ENCODE measurements at places on chromosomes 6 and 20. TPM values are rescaled to one million over a fixed set of nuclear protein-coding genes. Genes with fewer than 3 reads are reported as not detected.

XKR7 gene
- total RNA-seq: 3.1 TPM

COL20A1 gene
- 0.44 TPM for total RNA-seq

DNA sequence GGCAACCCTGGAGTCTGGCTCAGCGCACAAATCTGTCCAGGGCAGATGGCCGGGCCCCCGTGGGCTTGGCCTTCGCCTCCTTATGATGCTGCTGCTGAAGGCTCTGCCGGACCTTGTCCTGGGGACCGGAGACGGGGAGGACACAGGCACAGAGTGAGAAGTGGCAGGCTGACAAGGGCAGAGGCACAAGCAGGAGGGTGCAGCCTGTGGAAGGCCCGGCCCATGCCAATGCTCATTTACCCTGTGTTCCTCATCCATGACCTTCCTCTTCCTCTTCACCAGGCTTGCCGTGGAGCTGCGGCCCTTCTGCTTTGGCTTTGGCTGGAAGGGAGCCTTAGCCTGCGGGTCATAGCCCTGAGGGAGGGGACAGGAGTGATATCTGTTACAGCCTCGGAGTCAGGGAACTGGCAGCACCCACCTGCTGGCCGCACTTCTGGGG lies 2.4 kb downstream of the B3GALT4 start:
- DNase-seq: no peak
- H3K4me3 ChIP-seq: no peak overlapping the region
- H3K36me3 ChIP-seq: peaks cover 59% of the 10 kb centered on the region
- no peaks in the 10 kb centered on the region for H3K4me1 ChIP-seq
- no peak overlapping the region for H3K27ac ChIP-seq
- no peaks in the 10 kb centered on the region for H3K27me3 ChIP-seq

- no peak overlapping the region for H3K27ac ChIP-seq
- DNase-seq: no peak
- H3K36me3 ChIP-seq: no peaks in the 10 kb centered on the region
- H3K27me3 ChIP-seq: peaks cover 14% of the 10 kb centered on the region
- H3K4me1 ChIP-seq: peaks cover 3% of the 10 kb centered on the region
- H3K4me3 ChIP-seq: no peak overlapping the region
Measured at GRCh38 chr6:155147958-155148663, 115.7 kb upstream of the CLDN20 start.

NKX2-2 gene
- 0.46 TPM for total RNA-seq

DNA sequence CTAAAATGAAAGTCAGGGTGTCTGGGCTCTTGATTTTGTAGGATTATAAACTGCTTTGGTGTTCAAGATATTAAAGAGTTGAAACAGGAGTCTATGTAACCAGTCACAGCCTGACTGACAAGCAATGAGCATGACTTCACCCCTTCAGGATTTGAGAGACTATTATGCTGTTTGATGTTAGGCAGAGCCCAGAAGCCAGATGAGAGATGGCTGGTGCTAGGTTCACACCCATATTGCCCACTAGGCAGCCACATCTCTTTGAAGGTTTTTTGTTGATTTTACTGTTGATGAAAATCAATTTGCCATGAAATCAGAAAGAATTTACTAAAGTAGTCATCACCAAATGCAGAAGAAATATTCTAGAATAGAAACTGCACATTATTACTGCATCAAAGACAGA lies 243.6 kb downstream of the KHDRBS2 start:
- no peak for DNase-seq
- no peaks in the 10 kb centered on the region for H3K36me3 ChIP-seq
- no peaks in the 10 kb centered on the region for H3K27me3 ChIP-seq
- H3K27ac ChIP-seq: no peak overlapping the region
- no peak overlapping the region for H3K4me3 ChIP-seq

DNA sequence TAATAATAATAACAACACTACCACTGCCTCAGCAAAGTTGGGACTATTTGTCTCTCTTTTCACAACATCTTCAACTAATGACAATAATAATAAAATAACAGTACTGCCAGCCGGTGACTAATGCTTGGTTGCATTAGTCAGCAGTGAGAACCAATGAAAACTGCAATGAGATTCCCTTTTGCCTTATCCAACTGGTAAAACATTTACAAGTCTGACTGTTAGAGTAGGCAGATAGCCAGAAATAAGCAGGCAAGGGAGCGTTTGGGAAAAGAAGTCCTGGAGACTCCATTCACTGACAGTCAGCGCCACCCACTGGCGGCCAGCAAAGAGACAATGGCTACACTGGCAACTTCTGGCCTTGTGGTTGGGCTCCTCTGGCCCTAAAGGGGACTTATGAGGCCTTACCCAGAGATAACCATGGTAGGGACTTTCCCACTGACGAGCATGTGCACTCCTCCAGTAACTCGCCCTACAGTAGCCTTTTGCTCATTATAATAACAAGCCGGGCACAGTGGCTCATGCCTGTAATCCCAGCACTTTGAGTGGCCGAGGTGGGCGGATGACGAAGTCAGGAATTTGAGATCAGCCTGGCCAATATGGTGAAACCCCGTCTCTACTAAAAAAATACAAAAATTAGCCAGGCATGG lies 3.4 kb upstream of the NSFL1C start:
- DNase-seq: peak; percentile 95
- peaks cover 3% of the 10 kb centered on the region for H3K36me3 ChIP-seq
- H3K27ac ChIP-seq: no peak overlapping the region

- H3K27ac ChIP-seq: no peak overlapping the region
- peaks cover 7% of the 10 kb centered on the region for H3K4me1 ChIP-seq
- no peaks in the 10 kb centered on the region for H3K36me3 ChIP-seq
- DNase-seq: peak; percentile 35
Measured at GRCh38 chr20:40807821-40808170, 118.8 kb upstream of the MAFB start.

LY6G5C gene
- 2.0 TPM for total RNA-seq

DNA sequence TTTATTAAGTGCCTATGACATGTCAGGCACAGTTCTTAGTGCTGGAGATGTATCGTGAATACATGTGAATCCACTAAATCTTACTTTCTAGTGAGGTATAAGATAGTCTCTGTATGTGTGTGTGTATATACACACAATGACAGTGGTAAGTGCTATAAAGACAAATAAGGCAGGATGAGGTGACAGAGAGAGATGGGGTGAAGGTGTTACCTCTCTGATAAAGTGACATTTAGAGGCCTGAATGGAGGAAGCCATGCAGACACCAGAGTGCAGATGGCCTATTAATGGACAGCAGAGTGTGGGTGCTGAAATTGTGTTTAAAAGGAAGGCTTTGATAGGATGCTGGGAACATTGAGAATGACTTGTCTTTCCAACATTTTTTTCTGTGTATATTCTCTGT lies 454.3 kb downstream of the CDC5L start:
- H3K27me3 ChIP-seq: no peaks in the 10 kb centered on the region
- no peak overlapping the region for H3K27ac ChIP-seq
- no peak overlapping the region for H3K4me3 ChIP-seq

DNA sequence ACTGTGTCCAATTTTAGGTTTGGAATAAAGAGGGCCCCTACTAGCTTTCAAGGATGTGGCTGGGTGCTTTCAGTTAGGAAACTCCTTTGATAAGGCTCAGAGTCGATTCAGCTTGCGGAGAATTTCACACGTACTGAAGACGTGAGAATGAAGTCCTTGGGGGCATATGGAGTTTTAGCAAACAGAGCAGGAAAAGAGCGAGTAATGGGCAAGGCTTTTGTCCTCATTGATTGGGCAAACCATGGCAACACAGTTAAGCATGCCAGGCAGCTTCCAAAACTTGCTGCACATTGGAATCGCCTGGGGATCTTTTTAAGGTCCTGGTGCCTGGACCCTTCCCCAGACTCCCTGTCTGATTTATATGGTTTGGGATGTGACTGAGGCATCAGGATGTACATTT lies 29.2 kb downstream of the ISM1 start:
- H3K27me3 ChIP-seq: no peaks in the 10 kb centered on the region
- peaks cover 2% of the 10 kb centered on the region for H3K4me1 ChIP-seq
- no peaks in the 10 kb centered on the region for H3K36me3 ChIP-seq
- no peak overlapping the region for H3K27ac ChIP-seq

KHDC1L gene
- not detected for total RNA-seq

TMC2 gene
- not detected for total RNA-seq

DNA sequence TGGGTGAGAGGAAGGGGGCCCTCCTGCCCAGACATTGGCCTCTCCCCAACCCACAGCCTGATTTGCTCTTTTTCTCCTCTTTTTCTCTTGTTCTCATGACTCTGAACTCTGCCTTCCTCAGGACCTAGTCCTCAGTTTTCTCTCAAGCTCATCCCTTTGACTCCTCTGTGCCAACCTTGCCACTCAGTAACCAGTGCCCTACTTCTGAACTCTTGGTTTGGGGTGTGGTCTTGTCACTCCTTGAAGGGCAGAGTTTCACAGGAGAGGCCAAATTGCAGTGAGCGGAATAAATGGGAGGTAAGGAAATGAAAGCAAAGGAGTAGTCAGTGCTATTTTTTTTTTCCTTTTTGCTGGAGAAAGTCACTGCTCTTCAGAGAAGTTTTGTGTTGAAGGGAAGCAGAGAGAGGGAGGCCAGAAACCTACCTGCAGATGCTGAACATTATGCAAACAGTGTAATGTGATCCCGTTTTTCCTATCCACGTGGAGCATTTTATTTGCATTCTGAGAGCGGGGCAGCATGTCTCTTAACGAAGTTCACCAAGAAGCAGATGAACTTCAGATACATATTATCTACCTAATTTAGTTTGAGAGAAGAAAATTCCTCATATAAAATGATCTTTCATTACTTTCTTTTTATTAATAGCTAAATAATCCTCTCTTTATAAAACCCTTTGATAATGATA lies 26.9 kb downstream of the CFAP61 start:
- DNase-seq: no peak
- no peaks in the 10 kb centered on the region for H3K36me3 ChIP-seq
- no peak overlapping the region for H3K4me3 ChIP-seq
- H3K4me1 ChIP-seq: no peaks in the 10 kb centered on the region
- H3K27ac ChIP-seq: no peak overlapping the region

GRCh38 chr6:166277892-166278578 lies 30.2 kb downstream of the PRR18 start:
- no peaks in the 10 kb centered on the region for H3K27me3 ChIP-seq
- DNase-seq: no peak
- H3K27ac ChIP-seq: no peak overlapping the region
- no peaks in the 10 kb centered on the region for H3K4me1 ChIP-seq

DNA sequence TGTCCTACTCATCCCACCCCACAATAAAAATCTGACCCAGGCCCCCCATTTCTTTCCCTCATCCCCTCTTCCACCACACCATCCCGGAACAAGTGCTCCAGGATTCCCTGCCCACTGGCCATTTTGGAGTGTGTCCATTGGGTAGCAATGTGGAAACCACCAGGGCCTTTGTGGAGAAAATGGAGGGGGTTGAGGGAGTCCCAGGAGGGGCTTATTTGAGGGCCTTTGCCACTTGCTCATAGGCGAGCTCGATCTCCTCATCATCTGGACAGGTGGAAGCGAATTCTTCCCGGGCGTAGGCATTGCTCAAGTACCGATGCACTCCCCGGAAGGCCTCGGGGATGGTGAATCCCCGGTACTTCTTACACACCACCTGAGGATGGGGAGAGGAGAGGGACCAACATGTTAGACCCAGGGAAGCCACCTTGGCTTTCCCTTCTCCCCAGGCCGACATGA lies 1.6 kb upstream of the DDAH2 start:
- H3K4me3 ChIP-seq: peak overlapping the region; percentile 88
- peaks cover 73% of the 10 kb centered on the region for H3K36me3 ChIP-seq
- H3K4me1 ChIP-seq: peaks cover 5% of the 10 kb centered on the region
- H3K27me3 ChIP-seq: no peaks in the 10 kb centered on the region

- no peak for DNase-seq
- no peaks in the 10 kb centered on the region for H3K36me3 ChIP-seq
- no peaks in the 10 kb centered on the region for H3K4me1 ChIP-seq
- H3K4me3 ChIP-seq: no peak overlapping the region
- H3K27me3 ChIP-seq: peaks cover 7% of the 10 kb centered on the region
Measured at GRCh38 chr6:170176898-170177771, 113.7 kb downstream of the DLL1 start.

DNA sequence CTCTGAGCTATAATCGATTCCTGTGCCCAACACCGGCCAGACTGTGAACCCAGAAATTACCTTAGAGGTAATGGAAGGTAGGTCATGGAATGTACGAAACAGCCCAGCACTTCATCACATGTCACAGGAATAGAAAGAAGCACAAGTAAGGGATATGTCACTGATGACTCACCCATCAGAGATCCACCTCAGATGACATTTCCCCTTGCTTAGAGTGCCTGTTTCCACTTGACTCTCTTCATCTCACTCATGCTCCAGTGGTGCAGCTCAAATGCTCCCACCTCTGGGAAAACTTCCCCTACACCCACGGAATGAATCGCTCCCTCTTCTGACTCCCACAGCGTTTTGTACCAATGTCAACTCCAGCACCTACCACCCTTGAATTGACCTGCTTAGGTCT lies 381.6 kb upstream of the CNR1 start:
- no peaks in the 10 kb centered on the region for H3K27me3 ChIP-seq
- H3K4me1 ChIP-seq: no peaks in the 10 kb centered on the region
- DNase-seq: no peak

DNA sequence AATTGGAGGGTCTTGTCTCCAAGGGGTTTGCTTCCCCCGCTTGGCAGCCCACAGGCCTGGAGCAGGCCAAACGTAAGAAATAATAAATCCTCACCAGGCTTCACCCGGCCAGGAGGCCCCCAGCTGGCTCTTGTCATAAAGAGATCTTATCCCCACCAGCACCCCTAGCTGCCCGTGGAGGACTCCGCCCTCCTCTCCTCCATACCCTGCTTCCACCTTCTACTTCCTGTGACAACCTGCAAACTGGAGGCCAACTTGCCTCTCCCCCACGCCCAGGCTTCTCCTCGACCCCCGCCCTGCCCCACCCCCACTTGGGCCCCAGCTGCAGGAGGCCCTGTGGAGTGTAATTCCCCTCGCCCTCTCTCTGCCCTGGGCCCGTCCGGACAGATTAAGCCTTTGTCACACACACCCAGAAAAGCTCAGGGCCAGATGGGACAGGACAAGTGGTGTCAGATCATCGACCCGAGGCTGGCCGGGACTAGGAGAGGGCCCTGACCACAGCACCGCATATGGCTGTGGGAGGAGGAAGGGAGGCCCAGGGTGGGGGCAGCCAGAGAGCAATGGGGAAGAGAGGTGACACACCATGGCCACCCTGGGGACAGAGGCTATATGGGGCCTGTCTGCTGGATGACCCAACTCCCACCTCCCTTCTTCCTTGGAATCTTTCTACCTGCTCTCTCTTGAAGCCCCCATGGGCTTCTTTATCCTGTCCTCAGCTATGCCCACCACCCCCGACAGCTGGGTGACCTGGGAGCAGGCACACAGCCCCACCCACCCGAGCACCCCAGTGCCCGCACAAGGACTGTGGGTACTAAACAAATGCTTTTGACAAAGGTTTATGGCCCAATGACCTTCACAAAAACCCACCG lies 3.9 kb downstream of the NOL4L start:
- no peaks in the 10 kb centered on the region for H3K36me3 ChIP-seq
- H3K4me3 ChIP-seq: no peak overlapping the region
- peak; percentile 67 for DNase-seq
- peak overlapping the region; percentile 64 for H3K27ac ChIP-seq

DNA sequence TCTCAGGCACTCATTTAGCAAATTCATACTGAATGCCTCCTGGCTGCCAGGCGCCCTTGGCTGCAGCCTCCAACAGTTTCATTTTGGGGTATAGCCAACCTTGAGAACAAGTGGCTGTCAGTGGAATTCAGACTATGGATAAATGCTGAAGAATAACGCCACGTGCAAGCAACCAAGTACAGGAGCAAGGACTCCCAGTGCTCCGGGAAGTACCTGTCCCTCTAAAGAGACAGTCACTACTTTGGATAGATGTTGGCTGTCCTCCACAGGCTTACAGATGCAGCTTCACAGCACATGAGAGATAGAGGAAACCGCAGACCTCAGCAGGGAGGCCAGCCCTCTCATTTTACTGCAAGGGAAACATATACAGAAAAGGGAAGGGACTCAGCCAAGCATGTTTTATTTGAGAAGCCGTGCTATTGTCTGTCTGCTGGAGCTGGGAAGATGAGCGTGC lies 658.2 kb downstream of the PTPRT start:
- H3K27me3 ChIP-seq: no peaks in the 10 kb centered on the region
